ENCODE measurements at places on chromosomes 1 and 21.
A peak's percentile ranks its signal among the peaks of the same experiment; 100 is the strongest.

- DNase-seq, result no peak
Observed at GRCh38 chr1:117029685-117030084, 28.1 kb downstream of the CD101 start.

DNA sequence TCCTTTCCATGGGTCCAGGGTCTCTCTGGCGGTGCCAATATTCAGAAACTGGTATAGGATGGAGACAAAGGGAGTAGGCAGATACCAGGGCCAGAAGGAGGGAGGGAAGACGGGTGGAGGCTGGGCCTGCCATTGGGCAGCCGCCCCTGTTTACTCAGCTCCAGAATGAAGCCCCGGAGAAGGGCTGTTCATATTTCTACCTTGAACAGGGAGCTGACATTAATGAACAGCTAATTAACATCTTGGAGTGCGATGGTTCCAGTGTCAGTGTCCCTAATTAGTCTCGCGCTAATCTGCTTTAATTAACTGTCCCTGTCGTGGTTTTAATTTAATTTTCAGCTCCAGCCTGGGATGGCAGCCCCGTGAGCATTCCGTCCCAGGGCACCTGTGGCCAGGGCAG is 113.8 kb downstream of the EPHB2 start:
- DNase-seq, result no peak

- no peak for DNase-seq
Observed at GRCh38 chr1:46203738-46204405, 738 bp downstream of the LURAP1 start.

- no peak for DNase-seq
Observed at GRCh38 chr1:222865718-222866117, 50.9 kb downstream of the DISP1 start.

DNA sequence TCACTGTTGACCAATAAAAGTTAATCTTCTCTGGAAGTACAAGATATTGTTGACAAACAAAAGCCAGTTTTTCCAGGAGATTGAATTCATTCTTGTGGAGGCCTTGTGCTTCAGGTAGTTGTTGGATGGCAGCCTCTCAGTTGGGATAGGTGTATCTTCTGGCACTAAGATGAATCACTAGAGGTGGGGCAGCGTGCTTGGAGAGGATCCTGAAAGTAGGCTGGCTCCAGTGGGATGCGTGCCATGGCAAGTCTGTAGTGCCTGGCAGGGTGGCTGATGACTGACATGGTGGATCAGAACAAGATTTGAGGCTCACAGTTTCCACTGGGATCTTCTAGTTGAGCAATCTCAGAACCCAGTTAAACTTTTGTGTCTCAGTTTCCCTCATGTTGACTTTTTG is 2.4 kb downstream of the VPS13D start:
- no peak for DNase-seq

GRCh38 chr21:45072738-45073300 is 1.6 kb upstream of the ADARB1 start:
- DNase-seq, result no peak

DNA sequence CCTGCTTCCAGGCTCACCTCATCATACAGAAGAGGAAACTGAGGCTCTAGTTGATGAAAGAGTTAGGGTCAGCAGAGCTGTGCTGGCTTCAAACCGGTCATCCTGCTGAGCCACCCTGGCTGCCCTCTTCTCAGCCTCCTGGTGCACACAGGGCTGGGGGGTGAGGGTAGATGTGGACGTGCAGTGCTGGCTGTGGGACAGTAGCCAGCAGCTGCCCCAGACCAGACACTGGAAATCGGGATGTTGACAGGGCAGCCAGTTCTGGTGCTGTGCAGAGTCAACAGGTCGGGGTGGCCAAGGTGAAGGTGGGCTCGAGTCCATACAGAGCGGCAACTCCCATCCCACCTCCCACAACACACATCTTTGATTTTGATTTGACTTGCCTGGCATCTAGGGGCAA is 1.5 kb upstream of the CLCNKA start:
- no peak for DNase-seq

GRCh38 chr1:234486858-234487840 is 8.2 kb upstream of the TARBP1 start:
- no peak for DNase-seq

DNA sequence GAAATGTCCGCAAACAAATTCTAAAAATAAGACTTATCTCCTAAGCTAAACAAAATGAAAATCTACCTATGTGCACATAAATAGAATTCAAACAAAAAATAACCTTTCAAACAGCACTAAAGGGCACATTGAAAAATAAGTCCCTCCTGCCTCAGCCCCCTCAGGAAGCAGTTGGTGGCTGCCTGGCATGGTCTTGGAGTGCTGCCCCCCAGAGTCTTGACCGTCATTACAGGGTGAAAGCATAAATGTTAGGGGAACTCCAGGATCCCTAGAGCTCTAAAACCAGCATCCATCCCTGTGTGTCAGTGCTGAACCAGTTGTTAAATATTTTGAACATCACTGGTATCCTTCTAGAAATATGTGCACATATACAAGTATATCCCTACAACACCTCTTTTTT is 6.5 kb upstream of the NPL start:
- DNase-seq, result no peak

GRCh38 chr21:42319376-42319775 is 4.2 kb upstream of the TFF3 start:
- DNase-seq, result no peak

GRCh38 chr1:197327776-197328364 is 59.8 kb downstream of the CRB1 start:
- no peak for DNase-seq

- DNase-seq, result no peak
Observed at GRCh38 chr1:193537266-193538002, 351.0 kb upstream of the B3GALT2 start.

DNA sequence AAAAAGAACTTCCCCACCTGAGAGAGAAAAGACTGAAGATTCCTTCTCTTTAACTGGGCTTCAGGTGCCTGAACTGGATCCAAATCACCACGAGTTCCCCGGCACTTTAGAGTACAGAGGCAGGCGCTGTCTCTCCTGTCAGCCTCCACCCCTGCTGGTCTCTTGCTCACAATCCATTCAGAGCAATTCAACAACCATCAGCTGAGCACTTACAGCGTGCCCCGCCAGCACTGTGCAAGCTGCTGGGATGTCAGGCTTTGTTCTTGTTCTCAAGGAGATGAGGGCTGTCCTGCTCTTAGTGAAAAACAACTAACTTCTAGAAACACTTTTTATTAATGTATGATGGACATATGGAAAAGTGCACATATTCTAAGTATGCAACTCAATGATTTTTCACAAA is 68.7 kb upstream of the VAMP3 start:
- no peak for DNase-seq

- DNase-seq, result no peak
Observed at GRCh38 chr1:84750110-84750730, 60.0 kb upstream of the SSX2IP start.

GRCh38 chr1:202349206-202349928 is 868 bp downstream of the PPP1R12B start:
- DNase-seq, result no peak

- peak; percentile 84 for DNase-seq
Observed at GRCh38 chr1:228275430-228276173, 67.8 kb downstream of the OBSCN start.

GRCh38 chr1:226733304-226733703 is 5.8 kb downstream of the ITPKB start:
- no peak for DNase-seq

GRCh38 chr1:154886281-154887015 is 16.4 kb upstream of the KCNN3 start:
- no peak for DNase-seq

DNA sequence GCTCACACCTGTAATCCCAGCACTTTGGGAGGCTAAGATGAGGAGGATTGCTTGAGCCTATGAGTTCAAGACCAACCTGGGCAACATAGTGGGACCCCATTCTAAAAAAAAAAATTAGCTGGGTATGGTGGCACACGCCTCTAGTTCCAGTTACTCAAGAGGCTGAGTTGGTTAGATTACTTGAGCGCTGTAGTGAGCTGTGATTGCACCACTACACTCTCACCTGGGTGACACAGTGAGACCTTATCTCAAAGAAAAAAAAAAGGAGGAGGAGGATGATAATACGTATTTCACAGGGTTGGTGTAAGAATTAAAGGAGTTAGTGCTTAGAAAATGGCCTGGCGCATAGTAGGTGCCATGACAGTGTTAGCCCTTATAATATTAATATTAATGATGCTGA is 144.1 kb downstream of the PLXNA2 start:
- no peak for DNase-seq

DNA sequence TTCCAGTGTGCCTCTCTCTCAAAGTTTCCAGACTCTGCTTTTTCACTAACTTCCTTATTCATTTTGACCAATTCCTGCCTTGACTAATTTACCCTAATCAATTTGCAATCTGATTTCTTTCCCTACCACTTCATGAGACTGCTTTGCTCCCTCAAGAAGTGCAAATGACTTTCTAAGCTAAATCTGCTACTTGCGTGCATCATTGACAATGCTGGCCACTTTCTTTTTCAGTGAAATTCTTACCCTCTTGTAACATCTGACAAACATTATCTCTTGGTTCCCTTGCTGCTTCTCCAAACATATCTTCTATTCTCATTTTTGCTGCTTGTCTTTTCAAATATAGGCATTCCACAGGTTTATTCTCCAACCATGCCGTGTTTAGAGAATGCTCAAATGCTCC is 659.9 kb downstream of the USP25 start:
- no peak for DNase-seq

DNA sequence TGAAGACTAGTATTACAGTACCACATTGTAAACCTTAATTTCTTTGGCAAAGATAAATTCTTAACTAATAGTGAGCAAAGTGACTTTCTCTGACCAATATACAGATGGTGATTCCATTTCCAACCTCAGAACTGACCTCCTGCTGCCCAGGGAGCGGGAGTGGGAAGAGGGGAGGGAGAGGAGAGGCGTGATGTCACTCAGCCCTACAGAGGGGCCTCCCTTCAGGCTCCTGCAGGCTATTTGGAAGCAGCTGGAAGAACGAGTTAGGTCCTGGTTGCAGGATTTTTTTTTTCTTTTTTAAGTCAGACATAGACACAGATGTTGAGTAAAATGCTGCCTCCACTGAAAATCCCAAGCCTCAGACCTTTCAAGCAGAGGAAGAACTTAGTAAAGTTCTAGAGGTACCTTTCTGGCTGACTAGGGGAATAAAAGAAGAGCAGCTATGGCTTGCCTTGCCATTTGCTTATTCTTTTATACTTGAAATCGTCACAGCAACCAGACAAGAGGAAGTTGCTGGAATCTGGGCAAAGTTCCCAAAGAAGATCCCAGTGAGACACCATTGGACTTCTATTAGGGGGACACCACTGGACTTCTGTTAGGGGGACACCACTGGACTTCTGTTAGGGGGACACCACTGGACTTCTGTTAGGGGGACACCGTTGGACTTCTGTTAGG is 54.5 kb downstream of the EXO1 start:
- no peak for DNase-seq

- DNase-seq, result no peak
Observed at GRCh38 chr1:237794071-237794470, 96.7 kb downstream of the ZP4 start.

DNA sequence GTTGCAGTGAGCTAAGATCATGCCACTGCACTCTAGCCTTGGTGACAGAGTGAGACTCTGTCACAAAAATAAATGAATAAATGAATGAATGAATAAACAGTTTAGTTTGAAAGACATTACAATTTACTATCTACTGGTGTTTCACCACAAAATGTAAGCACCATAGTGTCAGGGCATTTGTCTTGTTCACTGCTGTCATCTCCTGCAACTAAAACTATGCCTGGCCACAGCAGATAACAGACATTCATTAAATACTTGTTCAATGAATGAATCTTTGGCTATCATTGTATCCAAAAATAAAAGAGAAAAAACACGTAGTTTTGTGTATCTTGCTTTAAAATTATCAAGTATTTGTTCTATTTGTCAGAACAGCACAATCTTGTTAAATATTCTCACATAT is 32.5 kb downstream of the SASS6 start:
- no peak for DNase-seq

- no peak for DNase-seq
Observed at GRCh38 chr1:14136152-14136763, 436.3 kb downstream of the PRDM2 start.

GRCh38 chr1:9916452-9916851 is 6.4 kb upstream of the CTNNBIP1 start:
- no peak for DNase-seq

DNA sequence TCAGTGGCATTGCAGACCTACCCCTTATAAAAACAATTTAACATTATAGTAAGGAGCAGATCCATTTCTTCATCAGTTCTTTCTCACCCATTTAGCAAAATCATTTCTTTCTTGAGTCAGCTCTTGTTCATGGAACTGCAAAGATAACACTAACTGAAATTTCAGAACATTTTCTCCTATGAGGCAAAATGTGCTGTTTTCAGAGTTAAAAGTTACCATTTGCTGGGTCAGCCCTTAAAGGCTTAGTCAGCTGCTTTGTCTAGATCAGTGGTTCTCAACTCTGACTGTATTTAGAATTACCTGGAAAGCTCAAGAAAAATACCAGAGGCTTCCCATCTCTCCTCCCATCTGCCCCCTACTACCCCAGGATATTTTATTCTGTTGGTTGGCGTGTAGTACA is 12.2 kb downstream of the METTL13 start:
- DNase-seq, result no peak

- no peak for DNase-seq
Observed at GRCh38 chr21:32981096-32981495, 44.6 kb upstream of the OLIG2 start.

DNA sequence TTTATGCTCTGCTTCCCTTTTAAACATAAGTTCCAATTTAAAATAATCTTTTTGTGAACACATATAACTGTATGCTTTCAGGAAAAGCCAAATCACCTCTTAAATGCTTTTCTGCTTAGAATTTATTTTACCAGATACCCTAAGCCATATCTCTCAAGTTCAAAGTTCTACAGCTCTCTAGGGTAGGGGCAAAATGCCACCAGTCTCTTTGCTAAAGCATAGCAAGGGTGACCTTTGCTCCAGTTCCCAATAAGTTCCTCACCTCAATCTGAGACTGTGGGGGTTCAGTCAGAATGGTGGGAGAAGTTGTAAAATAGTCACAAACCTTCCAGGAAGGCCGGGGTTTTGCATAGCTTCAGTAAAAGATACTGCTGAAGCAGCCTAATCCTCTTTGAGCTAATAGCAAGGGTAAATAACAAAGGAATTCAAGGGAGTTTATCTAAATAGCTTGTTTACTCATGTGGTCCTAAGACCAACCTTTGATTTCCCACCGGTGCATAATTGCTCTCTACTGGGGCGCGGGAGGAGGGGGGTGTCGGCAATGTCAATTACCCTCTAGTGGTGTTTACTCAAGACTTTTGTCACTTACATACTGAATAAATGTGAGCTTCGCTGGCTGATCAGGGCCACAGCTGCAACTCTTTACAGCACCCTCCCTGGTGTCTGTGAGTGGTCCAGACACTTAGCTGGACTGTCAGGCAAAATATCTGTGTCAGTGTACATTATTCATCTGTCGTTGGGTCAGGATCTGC is 1376.2 kb downstream of the NCAM2 start:
- DNase-seq, result no peak

Data from stimulated activated CD8-positive, alpha-beta memory T cell treated with anti-CD3 and anti-CD28 coated beads, Interleukin-4, amount 100 ng/mL, for 4 hours (primary cell).